CD4-positive, alpha-beta T cell treated with Interleukin-6 at 100 ng/mL for 8 hours (primary cell): ENCODE measurements at places on chromosomes 11 and 22.

- no peak for DNase-seq
Measured at GRCh38 chr22:50529416-50529896, 356 bp downstream of the TYMP start.

GRCh38 chr11:119780222-119780953 lies 51.4 kb upstream of the NECTIN1 start:
- DNase-seq = no peak

DNA sequence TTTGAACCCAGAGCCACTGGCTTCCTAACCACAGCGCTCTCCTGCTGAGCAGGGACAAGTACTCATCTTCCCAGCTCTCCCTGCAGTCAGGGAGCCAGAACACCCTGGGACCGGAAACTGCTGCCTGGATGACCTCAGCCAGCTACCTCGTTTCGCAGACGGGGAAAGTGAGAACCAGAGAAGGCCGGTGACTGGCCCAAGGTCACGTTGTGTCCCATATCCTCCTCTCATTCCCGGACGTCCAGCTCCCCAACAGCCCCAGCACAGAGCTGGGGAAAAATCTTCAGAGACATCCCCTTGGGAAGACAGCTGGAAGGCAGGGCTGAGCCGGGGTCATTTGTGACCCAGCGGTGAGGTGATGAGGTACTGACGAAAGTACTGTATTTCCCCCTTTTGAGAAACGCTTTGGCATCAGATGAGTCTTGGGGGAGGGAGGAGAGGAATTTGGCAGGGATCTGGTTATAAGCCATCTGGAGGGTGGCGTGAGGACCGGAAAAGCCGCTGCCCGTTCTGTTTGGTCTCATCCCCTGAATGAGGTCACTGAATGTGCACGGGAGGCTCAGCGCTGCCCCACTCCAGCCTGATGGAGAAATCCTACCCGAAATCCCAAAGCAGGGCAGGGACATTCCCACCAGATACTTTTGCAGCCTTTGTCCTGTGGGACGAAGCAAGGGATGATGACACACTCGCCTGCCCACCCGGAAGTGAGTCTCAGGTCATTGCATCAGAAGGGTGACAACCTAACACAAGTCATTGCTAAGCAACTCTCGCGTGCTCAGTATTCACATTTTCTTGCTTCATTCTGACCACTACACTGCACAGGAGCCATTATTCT lies 41.1 kb downstream of the LIF start:
- DNase-seq = no peak

DNA sequence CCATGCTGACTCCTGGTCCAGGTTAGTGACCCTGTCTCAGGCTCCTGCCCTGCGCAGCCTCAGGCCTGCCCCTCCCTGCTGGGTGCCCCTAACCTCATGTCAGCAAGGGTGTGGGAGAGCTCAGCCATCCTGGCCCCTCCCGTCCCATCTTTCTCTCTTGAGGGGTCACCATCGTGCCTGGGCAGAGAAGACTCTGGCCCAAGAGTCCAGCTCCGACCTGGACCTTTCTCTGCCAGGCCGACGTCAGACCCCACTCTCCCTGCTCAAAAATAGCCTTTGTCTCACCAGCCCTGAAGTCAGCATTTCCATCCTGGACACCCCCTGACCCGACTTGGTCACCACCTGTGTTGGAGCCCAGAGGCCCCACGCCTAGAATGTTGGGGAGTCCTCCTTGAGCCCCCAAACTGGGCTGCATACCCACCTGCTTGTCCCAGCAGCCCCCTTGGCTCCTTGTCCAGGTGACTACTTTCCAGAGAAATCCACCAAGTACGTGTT lies 4.9 kb downstream of the SCGB1C1 start:
- DNase-seq = no peak

DNA sequence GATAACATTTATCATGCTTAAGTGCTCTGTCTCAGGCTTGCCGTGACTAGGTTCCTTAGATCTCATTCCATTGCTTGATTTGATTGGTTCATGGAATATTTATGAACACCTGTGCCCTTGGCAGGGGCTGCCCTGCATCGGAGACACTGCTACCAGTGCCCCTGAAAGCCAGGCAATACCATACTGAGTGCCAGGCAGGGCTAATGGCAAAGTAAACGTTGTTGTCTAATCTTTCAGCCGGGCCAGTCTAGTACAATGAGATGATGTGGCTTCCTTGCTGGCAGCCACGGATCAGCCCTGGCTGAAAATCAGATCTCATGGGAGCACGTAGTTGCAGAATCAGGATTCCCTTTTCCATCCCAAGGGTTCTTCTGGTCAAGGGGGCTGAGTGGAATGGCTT lies 5.0 kb upstream of the PGA3 start:
- DNase-seq = no peak

- DNase-seq = no peak
Measured at GRCh38 chr22:36467042-36467810, 14.2 kb downstream of the TXN2 start.

DNA sequence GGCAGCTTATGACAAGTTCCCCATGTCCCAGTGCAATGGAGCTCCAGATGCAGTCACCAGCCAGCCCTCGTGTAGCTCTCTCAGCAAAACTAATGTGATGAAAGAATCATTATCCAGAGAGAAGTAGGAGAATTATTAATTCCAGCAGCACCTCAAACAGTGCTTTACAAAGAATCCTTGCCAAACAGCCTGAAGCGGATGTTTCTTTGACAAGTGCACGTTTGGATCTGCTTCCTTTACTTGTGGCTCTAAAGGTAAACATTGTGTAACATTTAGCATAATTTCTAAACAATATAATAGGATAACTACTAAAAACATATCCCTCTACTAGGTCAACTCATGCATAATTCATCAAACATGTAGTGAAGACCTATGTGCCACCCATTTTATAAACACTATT lies 197.0 kb downstream of the FAM181B start:
- DNase-seq = no peak
